ENCODE measurements at places on chromosomes 2 and 18.

GRCh38 chr2:211077216-211077767, 520.9 kb downstream of the CPS1 start:
- no peak for DNase-seq

- no peak for DNase-seq
These were observed 5.2 kb downstream of the TGIF1 start for GRCh38 chr18:3455090-3455635.

DNA sequence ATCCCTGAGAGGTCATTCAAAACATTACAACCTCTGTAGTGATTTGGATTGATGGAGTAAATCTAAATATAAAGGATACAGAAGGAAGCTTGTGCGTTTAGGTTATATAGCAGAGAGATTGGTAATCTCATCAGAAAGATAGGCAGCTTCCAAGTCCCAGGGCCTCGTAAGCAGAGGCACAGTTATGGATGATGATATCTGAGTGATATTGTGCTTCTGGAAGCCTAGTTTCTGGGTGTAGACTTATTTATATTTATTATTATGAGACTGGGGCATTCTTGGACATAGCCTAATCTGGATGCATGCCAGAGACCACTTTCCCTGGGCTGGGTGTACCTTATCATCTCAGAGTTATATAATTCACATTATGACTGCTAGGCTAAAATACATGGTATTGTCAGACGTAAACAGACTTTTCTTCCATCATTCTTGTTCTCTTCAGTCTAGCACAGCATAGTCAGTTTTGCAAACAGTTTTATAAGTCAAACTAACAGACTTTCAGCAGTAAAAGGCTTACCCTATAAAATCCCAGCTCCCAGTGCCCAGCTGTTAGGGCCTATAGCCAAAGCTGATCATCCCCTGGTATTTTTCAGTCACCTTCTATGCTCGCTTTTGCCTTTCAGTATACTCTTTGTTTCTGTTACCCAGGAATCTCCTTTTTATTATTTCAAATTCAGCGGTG, 47.9 kb downstream of the RAB3GAP1 start:
- no peak for DNase-seq

DNA sequence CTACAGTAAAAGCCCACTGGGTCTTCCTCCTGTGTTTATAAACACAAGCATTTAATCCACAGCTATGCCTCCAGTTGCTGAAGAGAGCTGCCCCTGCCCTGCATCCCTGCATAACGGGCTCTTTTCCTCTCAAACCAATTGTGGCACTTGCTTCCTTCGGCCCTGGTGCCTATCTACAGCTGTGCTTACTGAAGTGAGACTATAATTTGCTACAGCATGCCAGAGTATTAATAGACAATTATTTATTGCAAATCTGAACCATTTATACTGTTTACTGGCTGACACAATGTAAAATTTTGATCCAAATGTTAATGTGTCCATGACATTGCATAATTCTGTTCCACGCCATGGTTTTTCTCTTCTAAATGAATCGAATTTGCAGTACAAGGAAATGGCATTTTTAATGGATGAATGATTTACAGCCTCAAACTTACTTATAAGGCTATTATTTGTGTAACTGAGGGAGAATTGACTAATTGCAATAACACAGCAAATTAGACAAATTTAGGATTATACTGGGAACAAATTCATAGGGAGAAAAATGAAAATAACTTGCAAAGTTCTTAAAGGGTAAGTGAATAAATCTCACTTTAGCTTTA, 457.0 kb upstream of the HNRNPA3 start:
- DNase-seq, result no peak

DNA sequence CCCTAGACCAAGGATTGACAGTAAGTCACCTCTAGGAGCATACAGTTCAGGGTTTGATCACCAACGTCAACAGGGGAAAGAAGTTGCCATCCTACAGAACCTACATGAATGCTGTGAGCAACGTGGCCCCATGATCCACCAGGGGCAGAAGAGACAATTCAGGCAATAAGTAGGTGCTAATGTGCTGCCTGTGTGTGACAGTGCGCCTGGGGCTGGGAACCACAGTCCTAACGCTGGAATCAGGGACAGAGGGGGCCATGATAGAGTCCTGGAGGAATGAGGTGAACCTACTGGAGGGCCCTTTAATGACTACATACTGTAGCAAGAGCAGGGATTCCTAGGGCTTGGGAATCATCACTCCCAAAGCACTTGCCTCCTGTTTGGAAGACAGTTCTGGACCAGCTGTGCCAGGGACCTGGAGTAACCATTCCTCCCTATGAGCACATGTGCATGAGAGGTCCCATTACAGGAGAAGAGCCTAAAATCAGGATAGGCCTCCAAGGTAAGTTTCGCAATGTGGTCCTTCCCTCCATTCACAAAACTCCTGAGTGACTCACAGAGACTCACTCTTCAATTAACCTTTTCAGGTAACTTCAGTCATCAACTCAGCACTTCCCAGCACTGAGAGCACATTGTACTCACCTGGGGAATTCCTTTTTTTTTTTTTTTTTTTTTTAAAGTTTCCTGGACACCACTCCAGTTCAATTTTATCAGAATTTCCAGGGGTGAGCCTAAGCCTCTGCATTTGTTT, 214.0 kb downstream of the TMEM163 start:
- no peak for DNase-seq

DNA sequence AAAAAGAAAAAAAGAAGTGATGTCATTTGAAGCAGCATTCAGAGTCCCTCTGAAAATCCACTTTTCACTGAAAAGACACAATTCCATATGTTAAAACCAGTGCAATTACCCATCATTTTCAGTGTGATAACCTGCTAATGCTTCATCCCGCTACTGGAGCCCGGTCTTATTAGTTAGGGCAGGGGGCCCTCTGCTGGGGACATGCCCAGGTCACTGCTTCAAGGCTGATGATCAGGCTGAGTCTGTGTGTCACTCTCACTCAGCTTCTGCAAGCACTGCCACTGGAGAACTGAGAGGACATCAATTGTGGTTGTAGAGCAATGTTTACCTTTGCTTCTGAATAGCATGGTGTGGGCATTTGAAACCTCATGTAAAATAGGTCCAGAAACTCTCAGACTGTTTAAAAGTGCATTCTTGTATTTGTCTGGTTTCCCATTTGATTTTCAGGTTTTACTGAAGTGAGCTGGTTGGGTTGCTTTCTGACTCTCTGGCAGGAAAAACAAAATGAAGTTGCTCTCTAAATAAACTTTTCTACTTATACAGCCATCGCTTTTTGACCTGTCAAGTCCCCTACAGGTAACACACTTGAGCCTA, 49.2 kb upstream of the NXPH2 start:
- DNase-seq, result no peak

DNA sequence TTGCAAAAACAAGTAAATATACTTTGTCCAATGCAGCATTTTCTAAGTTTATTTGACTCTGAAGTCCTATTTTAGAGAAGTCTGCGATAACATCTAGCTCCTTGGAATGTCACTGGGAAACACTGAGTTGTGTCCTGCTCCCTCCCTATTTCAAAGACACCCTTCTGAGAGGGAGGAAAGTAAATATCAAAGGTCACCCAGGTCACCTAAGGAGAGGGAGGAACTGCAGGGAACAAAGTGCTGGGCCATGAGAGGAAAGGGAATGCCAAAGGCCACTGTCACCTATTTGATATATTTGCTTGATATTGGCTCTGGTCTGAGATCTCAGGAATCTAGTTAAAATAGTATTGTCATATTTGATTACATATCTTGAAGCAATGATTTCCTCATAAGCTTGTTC, 201.3 kb downstream of the GCA start:
- DNase-seq, result no peak

DNA sequence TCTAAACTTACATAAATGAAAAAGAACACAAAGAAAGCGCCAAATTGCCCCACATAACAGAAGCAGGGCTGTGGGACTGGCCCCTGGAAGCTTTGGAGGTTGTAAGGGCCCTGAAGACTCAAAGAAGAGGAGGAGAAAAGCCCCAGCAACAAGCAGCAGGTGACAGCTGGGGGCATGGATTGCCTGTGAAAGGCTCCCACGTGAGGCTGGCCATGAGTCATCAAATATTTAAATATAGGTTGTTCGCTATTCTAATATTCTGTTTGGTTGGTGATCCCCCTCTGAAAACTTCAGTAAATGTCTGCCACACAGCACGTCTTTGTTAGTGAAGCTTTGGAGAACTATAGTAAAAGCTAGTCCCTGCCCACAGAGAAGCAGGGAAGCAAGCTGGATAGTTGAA, 132.4 kb downstream of the MREG start:
- no peak for DNase-seq

DNA sequence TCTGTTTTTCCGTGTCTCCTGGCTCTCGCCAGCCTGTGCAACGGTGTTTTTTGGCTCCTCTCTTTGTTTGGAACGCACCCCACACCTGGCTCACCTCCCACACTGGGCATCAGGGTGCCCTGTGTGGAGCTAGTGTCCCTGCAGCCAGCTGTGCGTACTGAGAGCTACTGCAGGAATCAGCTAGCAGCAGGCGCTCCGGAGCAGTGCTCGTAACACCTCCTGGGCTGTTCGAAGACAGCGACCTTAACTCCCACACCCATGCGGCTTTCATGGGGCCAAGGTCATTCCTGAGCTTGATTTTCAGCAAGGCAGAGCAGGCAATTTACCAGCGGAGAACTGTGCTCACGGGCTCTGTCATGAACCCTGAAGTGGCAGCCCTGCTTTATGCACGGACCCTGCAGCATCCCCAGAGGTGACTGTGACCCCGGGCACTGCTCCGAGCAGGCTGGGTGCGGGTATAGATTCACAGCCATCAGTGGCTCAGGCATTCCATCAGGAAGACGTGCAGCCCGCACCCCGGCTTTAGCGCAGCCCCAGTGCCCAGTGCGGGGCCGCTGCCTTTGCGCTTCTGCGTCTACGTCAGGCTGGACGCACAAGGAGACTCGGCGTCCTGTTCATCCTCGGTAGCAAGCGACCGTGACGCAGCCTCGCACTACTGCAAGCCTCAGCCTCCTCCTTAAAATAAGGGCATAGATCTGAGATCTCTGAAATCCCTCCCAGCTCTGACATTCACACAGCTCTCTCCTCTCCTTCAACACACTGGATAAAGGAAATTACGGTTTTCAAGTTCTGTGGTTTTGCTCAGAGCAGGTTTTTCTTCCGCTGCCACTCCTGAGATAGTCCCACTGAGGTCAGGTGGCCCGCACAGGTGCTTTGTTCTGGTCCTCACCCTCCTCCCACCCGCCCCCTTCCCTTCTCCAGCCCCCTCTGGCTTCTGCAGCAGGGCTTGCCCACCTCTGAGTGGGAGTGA, 58.2 kb downstream of the ADI1 start:
- DNase-seq, result no peak

DNA sequence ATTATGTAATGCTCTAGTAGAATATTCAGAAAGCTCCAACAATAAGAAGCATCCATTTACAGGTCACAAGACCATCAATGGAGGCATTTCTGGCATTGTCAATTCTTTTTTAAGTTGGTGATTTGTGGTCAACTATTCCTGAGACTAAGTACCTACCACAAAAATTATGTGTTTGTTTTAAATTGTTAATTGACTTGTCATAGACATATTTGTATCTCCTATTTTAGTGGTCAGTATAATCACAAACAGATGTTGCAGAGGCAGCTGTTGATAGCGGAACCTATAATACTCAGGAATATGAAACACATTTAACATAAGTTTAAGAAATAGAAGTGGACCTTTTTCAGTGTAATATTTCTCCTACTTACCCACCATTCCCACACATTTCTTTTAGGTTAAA, 430.1 kb downstream of the CCDC85A start:
- DNase-seq, result no peak

- no peak for DNase-seq
These were observed 17.0 kb downstream of the RRM2 start for GRCh38 chr2:10139536-10139935.

- DNase-seq, result no peak
These were observed 9.1 kb downstream of the EPAS1 start for GRCh38 chr2:46306330-46306751.

All from D721Med (cell line).